ENCODE measurements at places on chromosomes 3 and 15. TPM values are rescaled to one million over a fixed set of nuclear protein-coding genes. Genes with fewer than 3 reads are reported as not detected.

RARRES1 gene
- 40.5 TPM for total RNA-seq

- DNase-seq, result no peak
Observed at GRCh38 chr3:181487236-181487978, 224.3 kb upstream of the SOX2 start.

SETD2 gene
- total RNA-seq, result 92.1 TPM

MAN2A2 gene
- 92.0 TPM for total RNA-seq

- no peak for DNase-seq
Observed at GRCh38 chr15:70351941-70352774, 254.4 kb upstream of the TLE3 start.

DNA sequence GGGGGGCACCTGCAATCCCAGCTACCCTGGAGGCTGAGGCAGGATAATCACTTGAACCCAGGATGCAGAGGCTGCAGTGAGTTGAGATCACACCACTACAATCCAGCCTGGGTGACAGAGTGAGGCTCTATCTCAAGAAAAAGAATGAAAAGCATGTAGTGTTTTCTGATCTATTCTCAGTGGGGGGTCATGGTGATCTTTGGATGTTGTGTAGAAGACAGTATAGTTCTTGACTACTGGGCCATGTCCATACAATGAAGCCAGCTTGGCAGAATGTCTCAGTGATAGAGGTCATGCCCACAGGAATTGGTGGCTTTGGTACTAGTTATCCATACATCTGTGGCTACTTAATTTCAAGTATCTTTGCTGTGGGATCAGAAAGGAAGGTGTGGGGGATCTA is 26.8 kb upstream of the NANOGP8 start:
- DNase-seq, result no peak

- DNase-seq, result no peak
Observed at GRCh38 chr3:138412821-138413551, 21.4 kb upstream of the ESYT3 start.

GOLGA8T gene
- not detected for total RNA-seq

DNA sequence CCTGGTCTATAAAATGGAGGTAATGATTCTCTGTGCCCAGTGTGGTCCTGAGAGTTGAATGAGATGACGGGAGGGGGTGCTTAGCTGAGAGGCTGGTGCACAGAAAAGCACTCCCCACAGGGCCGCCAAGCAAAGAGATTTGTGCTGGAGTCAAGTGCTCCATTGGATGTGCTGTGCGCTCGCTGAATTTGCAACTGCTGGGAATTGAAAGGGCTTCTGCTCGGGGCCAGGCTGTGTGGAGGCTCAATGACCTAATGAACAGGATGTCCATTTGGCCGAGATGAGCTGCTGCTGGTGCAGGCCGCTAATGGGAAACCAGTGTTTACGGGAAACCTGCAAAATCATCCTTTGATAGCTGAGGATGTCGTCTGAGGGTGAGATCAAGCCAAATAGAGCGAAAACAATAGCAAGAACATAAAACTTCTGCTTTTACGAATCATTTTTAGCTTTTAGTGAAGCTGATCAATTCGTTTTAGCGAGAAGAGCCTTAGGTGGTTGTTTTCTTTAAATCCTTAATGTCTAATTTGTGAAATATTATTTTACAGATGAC is 211.7 kb downstream of the GABRG3 start:
- no peak for DNase-seq

- no peak for DNase-seq
Observed at GRCh38 chr3:81931265-81932251, 170.1 kb upstream of the GBE1 start.

DNA sequence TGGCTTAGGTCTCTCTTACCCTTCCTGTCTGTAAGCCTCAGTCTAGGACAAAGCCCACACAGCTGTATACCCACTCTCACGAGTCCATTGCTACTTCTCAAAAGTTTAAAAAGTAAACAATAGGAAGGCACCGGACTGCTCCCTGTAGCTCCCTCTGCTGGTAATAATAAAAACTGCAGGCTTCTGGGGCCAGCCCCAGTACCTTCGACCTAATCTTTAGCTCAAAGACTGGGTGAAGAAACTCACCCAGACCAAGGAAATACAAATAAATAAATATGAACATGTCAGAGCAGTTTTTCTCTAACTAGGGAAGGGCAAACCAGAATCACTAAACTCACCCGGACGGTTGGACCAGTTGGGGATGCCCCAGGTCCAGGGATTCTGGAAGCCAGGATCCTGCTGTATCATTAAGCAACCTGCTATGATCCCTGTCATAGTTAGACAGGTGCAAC is 5.0 kb downstream of the FAM219B start:
- peak; percentile 54 for DNase-seq

DNA sequence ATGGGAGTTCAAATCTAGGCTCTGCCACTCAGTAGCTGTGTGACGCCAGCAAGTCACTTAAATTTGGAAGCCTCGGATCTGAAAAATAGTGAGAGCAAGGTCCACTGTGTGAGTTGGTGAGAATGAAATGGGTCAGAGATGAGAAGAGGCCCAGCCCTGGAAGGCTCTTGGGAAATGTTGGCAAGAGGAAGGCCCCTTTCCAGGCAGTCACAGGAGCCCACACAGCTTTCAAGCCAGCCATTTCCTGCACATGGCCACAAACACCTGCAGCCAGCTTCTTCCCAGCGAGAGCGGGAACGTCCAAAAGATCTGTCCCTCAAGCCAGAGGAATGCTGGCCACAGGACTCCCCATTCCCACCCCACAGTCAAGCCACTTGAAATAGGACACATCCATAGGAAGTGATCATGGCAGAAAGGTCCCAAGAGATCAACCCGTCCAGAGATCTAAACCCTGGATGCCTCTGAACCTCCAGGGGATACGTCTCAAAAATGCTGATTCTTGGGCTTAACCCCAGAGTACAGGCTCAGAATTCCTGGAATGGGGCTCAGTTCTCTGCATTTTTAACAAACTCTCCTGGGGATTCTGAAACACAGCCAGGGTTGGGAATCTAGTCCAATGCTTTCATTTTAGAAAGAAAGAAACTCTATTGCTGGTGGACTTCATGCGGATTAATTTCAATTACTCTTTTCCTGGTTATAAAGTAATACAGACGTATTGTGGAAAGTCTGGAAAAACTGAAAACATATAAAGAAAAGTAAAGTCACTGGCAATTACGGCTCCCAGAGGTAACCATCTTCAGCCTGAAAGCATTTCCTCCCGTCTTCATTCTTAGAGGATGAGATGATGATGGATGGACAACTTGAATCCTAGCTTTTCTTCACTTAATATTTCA is 35.9 kb downstream of the NTRK3 start:
- DNase-seq, result no peak

DNA sequence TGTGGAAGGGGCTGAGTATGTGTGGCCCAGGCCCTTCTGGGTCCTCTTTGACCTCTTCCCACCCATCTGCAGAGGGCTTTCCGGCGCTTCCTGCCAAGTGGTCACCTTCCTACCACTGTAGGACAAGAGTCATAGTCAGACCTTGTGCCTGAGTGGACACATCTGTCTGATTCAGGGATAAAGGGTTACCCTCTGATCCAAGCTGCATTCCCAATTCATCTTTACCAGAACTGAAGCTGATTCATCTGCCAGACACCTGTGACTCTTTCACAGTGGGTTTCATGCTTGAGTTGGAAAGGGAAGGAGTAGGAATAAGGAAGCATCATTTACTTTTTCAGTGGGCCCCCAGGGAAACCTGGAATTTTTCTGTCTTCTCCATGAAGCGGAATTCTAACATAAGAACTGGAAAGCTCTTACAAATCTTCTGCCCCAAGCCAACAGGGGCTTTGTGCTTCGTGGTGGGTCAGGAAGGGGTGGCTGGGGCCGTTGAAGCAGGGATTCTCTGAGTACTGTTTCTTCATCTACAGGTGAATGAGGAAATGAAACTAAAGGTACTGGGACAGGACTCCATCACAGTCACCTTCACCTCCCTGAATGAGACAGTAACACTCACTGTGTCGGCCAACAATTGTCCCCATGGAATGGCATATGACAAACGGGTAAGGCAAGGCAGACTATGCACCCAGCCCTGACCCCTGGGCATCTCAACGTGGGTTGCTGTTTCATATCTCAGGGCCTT is 46.4 kb downstream of the C3orf20 start:
- no peak for DNase-seq

GRCh38 chr3:151171145-151171757 is 31.8 kb downstream of the GPR171 start:
- DNase-seq, result no peak

- no peak for DNase-seq
Observed at GRCh38 chr15:63968122-63968524, 78.2 kb downstream of the DAPK2 start.

C3orf22 gene
- not detected for total RNA-seq

CHRD gene
- 15.9 TPM for total RNA-seq

CACNA1D gene
- 30.1 TPM for total RNA-seq

DLL4 gene
- total RNA-seq, result 18.2 TPM

KIF9 gene
- 7.4 TPM for total RNA-seq

DNA sequence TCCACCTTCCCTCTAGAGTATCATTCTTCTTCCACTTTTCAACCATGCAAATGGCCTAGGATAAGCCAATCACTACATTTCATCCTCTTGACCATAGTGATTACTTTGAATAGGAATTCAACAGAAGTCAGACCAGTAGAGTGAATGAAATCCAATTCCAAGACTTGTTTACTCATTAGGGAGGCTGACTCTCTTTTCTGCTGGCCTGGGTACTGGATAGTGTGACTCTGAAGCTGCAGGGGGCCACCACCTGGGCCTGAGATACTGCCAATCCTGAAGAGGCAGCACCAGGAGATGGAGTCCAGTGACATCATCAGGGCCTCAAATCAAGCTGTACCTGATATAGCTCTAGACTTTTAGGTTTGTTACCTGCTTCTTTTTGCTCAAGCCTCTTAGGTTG is 7.0 kb upstream of the FSTL1 start:
- DNase-seq, result no peak

GRCh38 chr3:188473591-188474288 is 319.8 kb downstream of the LPP start:
- no peak for DNase-seq

DNA sequence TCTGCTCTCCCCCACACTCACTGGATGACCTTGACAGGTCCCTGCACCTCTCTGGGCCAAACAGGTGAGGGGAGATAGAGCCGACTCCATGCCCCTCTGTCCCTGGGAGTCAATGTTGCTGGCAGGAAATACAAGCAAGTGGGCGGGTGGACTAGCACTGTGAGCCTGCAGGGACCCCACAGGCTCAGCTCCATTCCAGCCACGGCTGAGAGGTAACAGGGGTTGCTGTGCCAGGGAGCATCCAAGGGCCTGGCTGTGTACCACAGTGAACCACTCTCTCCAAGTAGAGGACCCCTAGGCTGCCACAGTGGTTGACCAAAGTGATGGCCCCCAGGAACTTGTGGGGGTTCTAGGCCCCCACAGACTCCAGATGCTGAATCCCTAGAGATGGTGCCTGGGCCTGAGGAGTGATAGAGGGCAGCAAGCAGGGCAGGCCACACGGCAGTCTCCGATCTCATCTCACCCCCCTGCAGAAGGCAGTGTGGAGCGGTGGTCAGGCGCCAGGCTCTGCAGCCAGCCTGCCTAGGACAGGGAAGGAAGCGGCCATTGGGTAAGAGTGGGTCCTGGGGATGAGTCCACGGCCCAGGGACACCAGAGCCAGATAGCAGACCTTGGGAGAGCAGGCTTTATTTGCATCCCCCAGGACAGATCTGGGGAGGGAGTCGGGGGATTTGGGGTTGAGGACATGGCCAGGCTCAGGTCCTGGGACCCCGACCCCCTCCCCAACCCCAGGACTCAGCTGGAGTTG is 3.2 kb downstream of the TNNC1 start:
- DNase-seq, result no peak

ASB7 gene
- 27.4 TPM for total RNA-seq

PLSCR2 gene
- total RNA-seq, result not detected

DNA sequence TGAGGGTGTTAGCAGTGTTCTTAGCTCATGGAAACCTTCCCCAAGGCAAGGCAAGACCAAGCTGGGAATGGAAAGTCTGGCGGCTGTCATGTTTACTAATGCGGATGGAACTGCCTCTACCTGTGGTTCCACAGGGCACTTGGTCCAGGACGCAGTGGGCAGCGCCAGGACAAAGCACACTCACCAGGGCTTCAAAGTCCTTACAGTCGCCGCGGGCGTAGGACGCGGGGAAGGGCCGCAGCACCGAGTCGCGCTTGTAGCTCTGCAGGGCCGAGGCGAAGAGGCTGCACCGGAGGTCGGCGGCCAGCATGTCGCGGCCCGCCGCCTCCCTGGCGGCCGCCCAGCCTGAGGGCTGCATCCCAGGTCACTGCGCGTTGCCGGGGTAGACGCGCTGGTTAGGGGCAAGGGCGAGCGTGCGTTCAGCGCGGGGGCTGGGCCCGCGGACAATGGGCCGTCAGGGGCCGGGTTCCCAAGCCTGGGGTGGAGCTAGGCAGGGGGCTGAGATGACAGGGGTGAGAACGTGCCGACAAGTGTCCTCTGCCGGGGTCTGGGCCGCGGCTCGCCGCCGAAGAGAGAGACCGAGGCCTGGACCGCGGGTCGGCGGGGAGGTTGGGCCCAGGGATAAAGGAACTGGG is 497 bp downstream of the PARP16 start:
- DNase-seq, result no peak

DNA sequence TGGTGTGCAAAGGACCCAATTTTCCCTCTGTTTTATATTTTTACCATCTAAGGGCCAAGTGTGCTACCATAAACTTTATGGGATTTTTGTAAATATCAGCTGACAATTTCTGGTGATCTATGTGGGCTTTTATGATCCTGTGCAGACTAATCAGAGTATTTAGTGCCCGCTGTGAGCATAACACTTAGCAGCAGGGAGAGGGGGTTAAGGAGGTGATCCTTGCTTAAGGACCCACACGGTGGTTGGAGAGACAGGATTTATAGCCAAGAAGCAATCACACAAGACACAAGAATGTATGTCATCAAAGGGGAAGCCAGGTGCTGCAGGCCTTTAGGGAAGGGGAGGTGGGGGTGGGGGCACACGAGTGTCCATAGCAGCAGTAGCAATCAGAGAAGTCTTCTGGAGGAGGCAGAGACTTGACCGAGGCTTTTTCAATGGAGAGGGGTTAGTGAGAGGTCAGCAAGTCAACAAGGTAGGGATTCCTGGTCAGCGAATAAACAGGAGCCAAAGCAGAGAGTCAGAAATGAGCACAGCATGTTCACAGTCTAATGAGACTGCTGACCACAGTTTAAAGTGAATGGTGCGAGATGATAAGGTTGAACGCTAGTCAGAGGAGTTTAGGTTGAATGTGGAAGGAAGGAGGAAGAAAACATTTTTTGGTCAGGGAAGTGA is 4.5 kb upstream of the CACNA1D start:
- no peak for DNase-seq

TRIM42 gene
- total RNA-seq, result not detected

PP2D1 gene
- total RNA-seq, result not detected

GRCh38 chr3:197372047-197372661 is 73.7 kb upstream of the DLG1 start:
- no peak for DNase-seq

DNA sequence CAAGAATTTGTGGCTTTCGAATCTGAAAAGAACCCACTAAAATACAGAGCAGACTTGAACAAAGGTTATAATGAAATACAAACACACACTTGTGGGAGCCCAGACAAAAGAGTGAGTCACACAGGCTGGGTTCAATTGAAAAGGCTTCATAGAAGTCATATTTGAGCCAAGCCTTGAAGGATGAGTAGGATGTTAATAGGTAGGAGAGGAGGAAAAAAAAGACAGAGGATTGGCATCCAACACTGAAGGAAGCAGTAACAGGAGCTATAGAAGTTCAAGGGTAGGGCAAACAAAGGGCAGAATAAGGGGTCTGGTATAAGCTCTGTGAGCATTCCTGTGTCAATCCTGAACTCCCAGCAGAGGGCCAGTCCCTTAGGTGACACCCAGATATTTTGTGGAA is 325.4 kb downstream of the FOXP1 start:
- no peak for DNase-seq
